ENCODE measurements at places on chromosomes 6 and 20.
A peak's percentile ranks its signal among the peaks of the same experiment; 100 is the strongest.

DNA sequence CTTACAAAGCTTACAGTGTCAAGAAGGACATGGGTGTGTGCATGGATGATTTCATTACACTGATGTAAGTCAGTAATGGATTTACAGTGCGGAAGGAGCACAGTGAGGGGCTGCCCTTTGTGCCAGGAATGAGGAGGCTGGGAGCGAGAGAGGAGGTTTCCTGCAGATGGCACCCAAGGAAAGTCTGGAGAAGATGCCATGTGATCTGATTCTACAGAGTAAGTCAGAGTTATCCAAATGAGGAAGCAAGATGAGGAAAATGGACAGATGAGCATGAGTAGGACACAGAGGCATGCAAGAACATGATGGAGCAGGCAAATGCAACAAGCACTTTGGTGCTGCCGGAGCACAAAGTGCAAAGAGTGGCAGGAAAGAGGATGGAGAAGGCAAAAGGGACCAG is 29.7 kb downstream of the MAP7 start:
- no peak for DNase-seq

DNA sequence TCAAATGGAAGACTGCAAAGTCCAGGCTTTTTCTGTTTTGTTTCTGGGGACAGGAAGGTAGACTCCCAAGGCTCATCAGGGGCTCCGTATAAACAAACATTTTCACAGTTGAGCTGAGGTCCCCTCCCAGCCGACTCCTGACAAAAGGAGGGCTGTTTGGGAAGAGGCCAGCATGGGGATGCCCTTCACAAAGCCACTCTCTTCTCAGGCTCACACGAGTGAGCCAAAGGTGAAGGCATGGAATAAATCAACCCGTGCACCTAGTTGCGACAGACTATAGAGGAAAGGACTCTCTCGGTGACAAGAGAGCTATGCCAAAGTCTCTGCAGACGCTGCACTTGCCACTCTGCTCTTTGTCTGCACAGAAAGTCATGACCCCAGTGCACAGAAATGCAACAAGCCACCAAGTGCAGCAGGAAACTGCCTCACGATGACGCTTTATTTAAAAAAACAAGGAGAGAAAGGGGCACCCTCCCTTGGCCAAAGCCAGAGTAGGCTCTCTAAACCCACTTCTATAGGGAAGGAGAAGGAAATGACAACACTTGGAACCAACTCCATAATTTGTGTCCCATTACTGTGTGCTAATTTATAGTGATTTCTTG is 21.0 kb downstream of the JAG1 start:
- DNase-seq = no peak

GRCh38 chr6:169984181-169985120 is 233.0 kb downstream of the ERMARD start:
- DNase-seq = no peak

DNA sequence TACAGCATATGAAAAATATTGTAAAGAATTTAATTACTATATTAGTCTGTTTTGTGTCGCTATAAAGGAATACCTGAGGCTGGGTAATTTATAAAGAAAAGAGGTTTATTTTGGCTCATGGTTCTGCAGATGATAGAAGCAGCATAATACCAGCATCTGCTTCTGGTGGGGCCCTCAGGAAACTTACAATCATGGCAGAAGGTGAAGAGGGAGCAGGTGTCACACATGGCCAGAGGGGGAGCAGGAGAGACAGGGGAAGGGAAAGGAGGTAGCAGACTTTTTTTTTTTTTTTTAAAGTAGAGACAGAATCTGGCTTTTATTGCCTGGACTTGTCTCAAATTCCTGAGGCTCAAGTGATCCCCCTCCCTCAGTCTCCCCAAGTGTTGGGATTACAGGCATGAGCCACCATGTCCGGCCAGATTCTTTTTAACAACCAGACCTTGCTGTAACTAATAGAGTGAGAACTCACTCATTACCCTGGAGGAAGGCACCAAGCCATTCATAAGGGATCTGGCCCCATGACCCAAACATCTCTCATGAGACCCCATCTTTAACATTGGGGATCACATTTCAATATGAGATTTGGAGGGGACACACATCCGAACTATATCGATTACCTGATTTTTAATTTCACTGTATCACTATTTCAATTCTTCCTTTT is 64.6 kb downstream of the MAN1A1 start:
- DNase-seq = peak; percentile 62

GRCh38 chr6:9983168-9983567 is 431.7 kb downstream of the TFAP2A start:
- no peak for DNase-seq

DNA sequence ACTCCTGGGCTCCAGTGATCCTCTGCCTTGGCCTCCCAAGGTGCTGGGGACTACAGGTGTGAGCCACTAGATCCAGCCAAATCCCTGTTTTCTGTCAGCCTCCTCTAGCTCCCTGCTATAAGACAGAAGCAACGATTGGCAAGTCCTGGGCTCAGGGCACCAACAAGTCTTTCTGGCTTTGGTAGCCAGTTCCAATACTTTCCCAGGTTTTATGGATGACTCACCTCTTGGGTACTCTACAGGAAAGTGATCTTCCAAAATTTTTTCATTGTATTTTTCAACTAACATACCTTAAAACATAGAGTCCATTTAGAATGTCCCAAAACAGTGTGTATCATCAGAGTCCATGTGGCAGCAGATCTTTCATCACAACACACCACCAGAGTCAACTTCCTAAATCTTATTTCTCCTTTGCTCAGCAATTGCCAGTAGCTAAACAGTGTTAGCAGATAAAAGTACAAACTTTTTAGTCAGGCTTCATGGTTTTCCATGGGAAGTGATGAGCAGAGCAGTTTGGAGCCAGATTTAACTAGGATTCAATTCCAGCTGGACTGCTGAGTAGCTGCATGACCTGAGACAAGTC is 13.3 kb downstream of the GABBR1 start:
- peak; percentile 18 for DNase-seq

DNA sequence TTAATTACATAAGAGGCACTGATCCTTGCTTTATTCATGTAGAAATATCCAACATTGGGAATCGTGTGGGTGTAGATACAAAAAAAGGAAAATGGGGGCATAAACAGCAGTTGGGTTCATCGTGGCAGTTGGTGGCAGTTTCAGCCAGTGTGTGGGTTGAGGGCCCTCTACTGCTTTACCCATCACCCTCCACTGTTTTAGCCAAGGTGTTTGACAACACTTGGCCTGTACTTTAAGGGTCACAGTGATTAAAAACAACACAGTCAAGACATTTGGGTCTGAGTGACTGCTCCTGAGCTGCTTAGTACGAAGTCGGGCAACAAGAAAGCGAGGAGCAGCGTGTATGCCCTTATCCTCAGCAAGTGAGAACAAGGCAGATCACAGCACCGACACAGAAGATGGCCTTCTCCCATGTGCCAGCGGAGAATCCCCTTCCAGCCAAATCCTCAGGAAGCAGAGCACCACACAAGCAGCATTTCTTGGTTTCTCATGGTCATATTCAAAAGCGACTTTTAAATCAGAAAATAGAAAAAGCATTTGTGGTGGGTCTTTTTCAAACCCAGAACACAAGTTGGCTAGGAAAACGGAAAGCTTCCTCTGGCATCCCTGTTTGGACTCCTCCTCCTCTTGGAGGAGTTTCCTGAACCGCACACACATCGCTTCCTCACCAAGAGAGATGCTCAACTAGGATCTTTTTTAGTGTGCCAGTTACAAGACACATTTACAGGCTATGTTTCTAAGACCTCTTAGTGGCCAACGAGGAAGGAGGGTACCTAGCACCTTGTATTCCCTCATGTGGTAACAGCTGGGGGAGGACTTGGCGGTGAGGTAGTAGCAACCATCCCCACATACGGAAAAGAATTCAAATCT is 23.5 kb downstream of the EIF2S2 start:
- no peak for DNase-seq

DNA sequence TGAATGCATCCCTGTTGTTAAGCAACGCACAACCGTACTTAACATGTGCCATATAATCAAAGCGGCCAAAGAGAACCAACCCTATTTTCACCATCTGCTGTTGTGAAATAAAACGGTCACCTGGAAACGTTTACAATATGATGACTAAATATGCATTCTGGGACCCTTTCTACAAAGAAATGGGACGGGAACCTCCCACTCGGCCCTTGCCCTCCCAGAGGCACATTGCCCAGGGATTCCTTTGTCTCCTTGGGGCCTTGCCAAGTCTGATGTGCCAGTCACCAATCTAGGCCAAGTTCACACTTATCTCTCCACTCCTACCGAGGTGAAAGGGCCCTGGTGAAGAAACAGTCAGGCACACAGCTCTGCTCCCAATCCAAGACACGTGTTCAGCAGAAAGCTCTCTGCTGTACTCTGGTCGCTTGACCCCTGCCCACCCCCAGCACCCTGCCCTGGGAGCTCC is 427.4 kb upstream of the JARID2 start:
- DNase-seq = peak; percentile 32

DNA sequence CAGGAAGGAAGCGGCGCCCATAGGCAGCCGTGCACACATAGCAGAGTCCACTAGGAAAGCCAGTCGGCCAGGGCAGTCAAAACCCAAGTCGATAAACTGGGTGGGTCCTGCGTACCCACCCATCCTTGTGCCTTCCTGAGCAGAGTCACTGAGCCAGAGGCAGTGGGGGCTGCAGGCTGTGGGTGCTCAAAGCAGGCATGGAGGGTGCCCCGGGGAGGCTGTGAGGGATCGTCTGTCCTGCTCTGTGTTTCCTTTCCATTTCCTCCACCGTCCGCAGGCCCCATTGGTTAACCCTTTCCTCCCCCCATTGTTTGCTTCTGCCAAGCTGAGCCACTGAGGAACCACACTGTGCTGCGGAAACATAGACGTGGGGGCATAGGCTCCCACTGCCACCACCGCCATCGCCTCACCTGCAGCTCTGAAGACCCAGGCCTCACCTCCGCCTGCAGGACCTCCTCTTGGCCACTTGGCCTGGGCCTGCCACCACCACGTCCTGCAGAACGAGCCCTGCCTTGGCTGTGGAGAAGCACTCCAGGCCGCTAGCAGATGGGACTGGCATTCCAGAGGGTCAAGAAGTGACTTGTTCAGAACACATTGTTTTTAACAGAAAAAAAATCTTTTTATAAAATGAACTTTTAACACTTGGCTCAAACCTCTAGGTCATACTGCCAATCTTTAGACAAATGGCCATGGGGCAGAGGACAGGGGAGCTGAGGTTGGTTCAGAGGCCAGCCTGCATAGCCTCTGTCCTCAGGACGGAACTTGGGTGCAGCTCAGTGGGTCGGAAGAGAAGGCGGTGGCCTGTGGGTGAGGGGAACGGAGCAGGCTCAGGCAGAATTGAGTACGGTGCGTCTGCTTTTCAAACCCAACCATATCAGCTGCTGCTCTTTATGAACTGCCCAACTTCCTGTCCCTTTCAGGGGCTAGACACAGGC is 52.6 kb downstream of the TCP11 start:
- no peak for DNase-seq

GRCh38 chr6:48031711-48032110 is 79.3 kb downstream of the PTCHD4 start:
- DNase-seq = no peak
